IPS-NIHi11 (cell line): ENCODE measurements at places on chromosomes 6 and 20.

- DNase-seq, result no peak
These were observed 82.6 kb downstream of the KIF16B start for GRCh38 chr20:16490696-16491095.

DNA sequence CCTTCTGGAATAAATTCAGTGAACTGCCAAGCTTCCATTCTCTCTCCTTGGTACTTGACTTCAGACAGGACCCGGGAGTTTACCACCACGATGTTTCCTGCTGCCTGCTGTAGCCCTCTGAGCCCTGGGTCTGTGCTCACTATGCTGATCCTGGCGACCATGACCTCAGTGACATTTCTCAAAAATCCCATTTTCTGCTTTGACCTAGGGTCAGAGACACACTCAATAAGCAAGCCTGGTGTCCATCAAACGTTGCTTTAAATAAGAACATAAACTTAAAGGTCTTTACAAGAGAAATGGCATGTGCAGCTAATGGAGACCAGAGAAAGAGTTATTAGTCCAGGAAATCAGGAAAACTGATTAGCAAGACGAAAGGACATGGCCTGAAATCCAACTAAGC is 509.7 kb upstream of the SULF2 start:
- no peak for DNase-seq

DNA sequence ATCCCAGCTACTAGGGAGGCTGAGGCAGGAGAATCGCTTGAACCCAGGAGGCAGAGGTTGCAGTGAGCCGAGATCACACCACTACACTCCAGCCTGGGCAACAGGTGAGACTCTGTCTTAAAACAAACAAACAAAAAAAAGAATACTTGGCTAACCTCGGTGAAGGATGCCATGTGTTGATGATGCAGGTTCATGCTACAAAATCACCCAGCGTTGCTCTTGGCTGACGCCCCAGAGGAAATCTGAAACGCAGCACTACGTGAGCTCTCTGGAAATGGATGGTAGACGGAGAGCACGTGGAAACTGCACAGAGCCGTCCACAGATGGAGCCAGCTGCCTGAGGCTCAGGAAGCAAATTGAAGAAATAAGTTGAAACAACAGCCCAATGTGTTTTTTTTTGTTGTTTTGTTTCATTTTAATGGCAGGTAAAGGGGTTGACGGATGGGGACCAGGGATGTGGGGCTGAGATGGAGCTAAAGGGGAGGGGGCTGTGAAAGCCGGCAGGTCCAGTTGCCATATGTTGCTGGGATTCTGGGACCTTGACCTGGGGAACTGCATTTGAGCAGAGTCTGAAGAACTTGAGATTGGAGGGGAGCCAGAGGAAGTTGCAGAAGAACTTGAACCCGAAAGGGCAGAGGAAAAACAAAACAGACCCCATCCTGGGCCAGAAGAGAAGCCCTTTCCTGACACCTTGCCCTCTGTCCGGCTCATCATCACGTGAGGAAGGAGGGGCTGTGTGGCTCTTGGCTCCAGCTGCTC is 12.8 kb upstream of the MANBAL start:
- no peak for DNase-seq

- DNase-seq, result no peak
These were observed 83.5 kb downstream of the CTNNBL1 start for GRCh38 chr20:37777012-37777950.

DNA sequence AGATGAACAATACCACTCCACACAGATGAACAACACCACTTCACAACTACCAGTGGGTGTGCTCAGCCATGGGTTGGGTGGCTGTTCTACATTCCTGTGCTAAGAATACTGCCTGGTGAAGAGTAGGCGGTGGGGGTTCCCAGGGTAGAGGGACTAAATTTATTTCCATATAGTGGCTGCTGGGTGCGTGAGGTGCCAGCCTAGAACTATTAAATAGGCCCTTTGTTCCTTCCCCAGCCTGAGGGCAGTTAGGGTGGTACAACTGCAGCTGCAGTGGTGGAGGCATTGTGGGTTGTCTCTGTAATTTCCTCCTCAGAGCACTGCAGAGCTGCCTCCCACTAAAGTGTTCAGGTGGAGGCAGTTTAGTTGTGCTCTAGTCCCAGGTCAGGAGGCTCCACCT is 618.4 kb downstream of the MMUT start:
- no peak for DNase-seq

- no peak for DNase-seq
These were observed 519.5 kb downstream of the PHF3 start for GRCh38 chr6:64155063-64155462.

- DNase-seq, result no peak
These were observed 79.4 kb downstream of the FAXC start for GRCh38 chr6:99270030-99270429.

DNA sequence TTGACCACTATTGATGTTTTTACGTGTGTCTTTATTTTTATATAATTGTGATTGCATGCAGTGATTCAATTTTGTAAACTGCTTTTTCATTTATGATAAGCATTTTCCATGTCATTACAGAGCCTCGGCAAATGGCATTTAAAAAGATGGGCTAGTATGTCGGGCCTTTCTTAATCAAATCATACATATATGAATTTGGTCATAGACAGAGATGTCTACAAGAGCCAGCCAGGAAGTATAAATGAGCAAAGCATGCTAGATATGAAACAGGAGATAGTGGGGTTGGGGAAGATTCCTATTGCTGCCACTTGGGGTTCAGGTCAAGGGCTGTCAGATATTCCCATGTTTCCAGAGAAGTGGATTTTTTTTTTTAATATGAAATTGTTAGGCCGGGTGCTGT is 20.0 kb downstream of the KIF3B start:
- DNase-seq, result no peak

- DNase-seq, result no peak
These were observed 73.7 kb downstream of the PHF20 start for GRCh38 chr20:35845561-35845960.

GRCh38 chr20:4581838-4582237 is 139.9 kb upstream of the PRND start:
- peak; percentile 30 for DNase-seq

DNA sequence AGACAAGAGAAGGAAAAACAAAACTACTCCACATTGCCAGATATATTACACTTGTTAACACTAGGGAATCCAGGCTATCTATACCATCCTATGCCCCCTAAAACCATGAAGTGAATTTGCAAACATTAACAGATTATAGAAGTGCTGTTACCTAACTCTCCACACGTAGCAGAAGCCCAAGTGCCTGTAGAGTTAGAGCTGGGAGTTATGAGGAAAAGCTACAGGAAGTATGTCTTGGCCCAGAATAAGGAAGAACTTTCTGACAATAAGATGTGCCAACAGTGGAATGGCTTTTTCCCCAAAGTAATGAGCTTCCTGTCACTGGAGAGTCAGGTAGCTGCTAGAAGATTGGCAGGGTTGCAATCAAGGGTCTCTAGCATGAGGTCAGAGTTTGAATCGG is 32.5 kb downstream of the ADGRG6 start:
- no peak for DNase-seq

DNA sequence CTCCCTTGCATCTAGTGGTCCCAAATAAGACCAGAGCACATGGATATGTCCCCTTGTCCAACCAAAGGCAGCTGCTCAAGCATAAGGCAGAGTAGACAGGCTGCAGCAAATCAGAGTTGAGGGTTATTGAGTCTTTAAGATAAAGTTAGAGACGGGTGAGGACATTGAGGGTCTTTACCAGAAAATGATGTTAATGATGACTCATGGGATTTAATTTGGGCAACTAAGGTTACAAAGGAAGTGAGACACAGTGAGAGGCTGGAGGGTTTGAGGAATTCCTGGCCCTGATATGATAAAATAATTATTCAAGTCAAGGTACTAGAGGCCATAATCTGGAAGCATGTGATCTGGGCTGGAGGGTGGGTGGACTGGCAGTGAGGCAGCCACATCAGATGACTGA is 133.6 kb downstream of the ALDH8A1 start:
- no peak for DNase-seq

- no peak for DNase-seq
These were observed 38.1 kb downstream of the FAM50B start for GRCh38 chr6:3887150-3887700.

- peak; percentile 45 for DNase-seq
These were observed 22.4 kb upstream of the RIMS4 start for GRCh38 chr20:44832724-44833123.

- DNase-seq, result no peak
These were observed 65.3 kb upstream of the KCNK16 start for GRCh38 chr6:39387785-39388184.

- no peak for DNase-seq
These were observed 664.7 kb downstream of the RFPL4B start for GRCh38 chr6:113011801-113012200.

GRCh38 chr6:87663434-87663833 is 38.6 kb downstream of the AKIRIN2 start:
- DNase-seq, result no peak

GRCh38 chr6:153668758-153669157 is 370.3 kb upstream of the OPRM1 start:
- no peak for DNase-seq

GRCh38 chr20:63295846-63296245 is 2.9 kb downstream of the COL20A1 start:
- DNase-seq, result no peak

DNA sequence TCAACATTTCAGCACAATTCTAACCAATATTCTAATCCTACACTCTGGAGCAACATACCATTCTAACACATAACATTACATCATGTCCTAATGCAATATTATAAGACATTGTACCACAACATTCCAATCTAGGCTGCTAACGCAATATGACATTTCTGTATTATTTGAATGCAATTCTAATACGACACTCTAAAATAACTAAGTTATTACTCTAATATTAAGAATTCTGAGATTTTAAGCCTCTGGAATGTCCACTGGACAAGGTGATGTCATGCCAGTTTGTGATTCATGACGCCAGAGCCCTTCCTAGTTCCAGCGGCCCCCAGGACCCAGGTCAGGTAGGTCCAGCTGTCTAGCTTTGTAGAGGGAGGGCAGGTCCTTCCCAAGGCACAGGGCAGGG is 69.7 kb upstream of the SIRPA start:
- no peak for DNase-seq

DNA sequence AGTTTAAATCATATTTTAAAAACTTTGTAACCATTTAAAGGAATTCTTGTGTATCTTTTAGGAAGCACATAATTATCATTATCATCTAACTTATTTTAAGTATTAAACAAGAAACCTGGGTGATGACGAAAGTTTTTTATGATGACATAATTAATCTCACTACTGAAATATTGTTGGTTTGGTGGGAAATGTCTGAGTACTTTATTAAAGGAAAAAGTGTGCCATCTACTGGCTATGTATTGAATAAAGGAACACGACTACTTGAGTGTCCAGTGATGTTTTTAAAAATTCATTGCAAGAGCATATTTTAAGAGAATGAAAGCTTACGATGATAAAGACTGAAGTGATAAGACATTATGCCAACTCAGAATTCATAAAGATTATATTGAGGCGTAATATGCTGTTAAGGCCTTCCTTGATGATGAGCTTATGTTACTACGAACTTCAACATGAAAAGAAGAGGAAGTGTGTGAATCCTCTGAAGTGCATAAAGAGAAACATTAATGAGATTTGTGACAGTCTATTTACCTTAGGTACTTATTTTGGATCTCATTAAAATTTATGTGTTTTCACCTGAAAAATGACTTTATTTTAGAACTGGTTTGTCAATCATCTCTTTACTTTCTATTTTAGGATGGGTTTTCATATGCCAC is 12.0 kb upstream of the TRMT11 start:
- no peak for DNase-seq

DNA sequence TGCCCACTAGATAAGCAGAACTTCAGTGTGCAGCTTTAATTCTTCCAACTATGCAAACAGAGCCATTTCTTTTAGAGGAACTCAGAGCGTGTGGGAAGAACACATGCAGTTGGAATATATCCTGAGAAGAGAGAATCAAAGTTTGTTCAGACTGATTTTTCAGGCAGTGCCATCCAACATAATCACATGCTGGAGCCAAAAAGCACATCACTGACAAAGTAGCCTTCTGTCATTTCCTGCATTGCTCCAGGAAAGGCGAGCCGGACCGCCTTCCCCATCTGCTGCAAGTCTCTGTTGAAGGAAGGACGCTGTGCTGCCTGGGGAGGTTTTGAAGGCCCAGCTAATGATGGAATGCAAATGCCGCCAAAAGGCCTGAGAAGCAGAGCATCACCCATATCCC is 98.4 kb downstream of the DOK5 start:
- no peak for DNase-seq

DNA sequence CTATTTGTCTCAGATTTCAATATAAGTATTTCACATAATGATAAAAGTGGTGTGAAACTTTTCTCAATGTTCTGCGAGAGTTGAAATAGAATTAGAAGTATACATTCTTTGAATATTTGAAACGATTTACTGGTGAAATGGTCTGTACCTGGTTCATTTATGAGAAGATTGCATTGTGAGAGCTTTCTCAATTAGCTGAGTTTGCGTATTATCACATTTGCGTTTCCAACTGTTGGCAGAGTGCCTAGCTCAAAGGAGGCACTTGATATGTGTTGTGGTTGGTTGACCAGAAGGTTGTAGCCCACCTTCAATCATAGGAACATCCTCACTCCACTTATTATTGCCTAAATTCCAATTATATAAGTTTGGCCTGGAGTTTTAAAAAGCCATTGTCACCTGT is 58.8 kb upstream of the EXOC2 start:
- no peak for DNase-seq

GRCh38 chr6:117449549-117450439 is 24.1 kb upstream of the ROS1 start:
- DNase-seq, result peak; percentile 22

GRCh38 chr20:42020316-42020715 is 402.1 kb upstream of the CHD6 start:
- no peak for DNase-seq

GRCh38 chr20:14342918-14343317 is 5.5 kb upstream of the FLRT3 start:
- peak; percentile 20 for DNase-seq

DNA sequence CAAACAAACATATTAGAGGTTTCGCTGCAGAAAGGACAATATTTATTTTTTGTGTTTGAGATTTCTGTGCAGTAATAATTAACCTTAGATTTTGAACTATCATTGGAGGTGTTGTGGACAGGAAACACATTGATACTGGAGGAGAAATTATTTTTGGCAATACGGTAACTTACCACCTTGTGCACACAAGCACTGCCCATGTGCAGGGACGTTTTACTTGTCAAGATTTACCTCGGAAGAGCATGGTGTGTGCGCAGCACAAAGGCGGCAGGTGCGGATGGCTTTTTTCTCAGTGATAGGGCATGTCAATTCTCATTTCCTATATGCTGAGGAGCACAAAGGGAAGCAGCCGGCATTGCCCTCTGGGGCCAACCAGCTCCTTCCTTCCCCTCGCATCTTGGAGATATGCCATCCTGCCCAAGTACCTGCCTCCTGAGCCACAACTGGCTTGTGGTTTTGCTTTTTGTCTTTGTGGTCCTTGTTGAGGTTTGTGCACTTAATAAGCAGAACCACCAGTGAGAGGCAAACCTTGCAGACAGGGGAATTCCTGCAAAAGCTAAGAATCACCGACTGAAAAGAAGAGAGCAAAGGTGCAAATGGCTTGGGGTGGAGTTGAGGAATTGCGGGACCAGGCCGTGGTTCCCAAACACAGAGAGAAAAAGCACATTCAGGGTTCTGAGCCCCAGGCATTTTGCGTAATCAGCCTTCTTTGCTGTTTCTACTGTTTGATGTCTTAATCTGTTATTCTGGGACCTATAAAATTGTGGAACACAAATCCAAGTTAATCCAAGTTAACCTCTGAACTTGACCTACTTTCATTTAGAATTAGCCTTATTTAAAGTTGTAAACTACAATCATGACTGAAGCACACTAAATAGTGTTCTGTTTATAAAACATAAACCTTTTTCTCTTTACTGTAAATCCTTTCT is 21.9 kb downstream of the SAMD5 start:
- DNase-seq, result no peak
